ENCODE measurements at places on chromosomes 12 and 14.

- no peak for DNase-seq
These were observed 15.4 kb downstream of the OR6C6 start for GRCh38 chr12:55280991-55281390.

GRCh38 chr14:27739657-27740156 lies 1026.9 kb upstream of the FOXG1 start:
- DNase-seq: no peak

DNA sequence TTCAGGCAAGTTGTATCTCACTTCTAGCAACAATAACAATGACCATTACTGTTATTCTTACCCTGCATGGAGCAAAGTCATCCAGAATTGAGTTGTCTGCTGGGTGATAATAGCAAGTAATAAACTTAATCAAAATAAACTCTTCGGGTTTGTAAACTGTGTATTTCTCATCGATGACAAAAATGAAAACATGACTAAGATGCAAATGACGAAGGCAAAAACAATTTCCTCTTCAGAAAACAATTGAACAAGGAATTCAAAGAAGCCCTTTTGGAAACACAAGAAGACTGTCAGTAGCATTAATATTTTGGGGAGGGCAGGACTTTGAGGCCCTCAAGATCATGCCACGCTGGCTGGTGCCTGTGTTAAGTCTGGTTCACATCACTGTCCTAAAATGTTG lies 232.0 kb downstream of the BTG1 start:
- DNase-seq: no peak

GRCh38 chr14:24388474-24389179 lies 10.2 kb upstream of the NYNRIN start:
- DNase-seq: no peak

- DNase-seq: no peak
These were observed 46.9 kb upstream of the FAM181A start for GRCh38 chr14:93880021-93880820.

DNA sequence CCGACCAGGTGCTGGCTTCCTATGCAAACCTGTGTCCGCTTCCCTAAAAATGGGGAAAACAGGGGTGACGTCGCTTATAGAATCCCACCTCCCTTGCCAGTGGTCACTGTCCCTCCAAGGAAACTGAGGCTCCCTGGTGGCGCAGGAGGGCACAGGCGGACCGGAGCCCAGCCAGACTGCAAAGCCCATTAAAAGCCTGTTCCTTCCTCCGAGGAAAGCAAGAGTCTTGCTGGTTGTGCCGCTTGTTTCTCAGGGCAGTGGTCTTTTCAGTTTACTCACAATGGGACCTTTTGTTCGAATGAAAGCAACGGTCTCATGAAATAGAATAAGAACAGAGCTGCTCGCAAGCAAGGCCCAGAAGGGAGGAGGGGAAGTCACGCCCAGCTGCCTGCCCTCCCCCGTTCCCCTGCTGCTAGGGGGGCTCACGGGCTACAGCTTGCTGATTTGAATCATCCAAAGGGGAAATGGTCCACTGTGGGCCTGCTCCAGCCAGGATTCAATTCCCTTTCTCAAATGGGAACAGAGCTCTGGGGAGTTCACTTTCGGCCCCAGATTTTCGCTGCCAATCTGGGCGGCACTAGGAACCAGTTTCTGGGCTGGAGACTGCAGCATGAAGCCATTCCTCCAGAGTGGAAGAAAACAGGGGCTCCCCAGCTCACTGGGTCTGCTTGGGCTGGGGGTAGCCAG lies 4.6 kb upstream of the SELPLG start:
- DNase-seq: no peak

Data from smooth muscle cell of the brain vasculature (primary cell).